ENCODE measurements at places on chromosomes 13 and 19.

DNA sequence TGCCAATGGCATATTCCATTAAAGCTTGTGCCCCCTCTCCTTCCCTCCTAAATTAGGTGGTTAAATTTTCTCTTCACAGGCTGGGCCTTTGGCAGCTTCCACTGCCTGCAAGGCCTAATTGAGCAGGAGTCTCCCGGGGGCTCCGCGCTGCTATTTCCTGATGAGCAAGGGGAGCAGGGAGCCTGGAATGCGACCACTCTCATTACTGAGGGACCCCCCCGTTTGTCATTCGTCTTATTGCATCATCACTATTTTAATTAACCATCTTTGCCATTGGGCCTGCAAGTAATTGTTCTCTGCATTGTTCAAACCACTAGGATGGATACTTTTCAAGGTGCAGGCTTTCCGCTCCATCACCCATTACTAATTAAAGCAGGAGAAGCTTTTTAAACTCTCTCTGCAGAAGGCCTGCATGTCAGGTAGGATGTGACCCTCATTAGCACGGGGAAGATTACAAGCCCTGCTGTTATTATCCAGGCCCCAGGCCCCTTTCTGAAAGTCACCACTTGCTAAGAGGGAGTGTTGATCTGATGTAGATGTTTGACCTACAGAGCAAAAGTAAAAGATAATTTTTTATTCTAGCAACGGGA, 142.3 kb downstream of the OXGR1 start:
- no peak for DNase-seq

DNA sequence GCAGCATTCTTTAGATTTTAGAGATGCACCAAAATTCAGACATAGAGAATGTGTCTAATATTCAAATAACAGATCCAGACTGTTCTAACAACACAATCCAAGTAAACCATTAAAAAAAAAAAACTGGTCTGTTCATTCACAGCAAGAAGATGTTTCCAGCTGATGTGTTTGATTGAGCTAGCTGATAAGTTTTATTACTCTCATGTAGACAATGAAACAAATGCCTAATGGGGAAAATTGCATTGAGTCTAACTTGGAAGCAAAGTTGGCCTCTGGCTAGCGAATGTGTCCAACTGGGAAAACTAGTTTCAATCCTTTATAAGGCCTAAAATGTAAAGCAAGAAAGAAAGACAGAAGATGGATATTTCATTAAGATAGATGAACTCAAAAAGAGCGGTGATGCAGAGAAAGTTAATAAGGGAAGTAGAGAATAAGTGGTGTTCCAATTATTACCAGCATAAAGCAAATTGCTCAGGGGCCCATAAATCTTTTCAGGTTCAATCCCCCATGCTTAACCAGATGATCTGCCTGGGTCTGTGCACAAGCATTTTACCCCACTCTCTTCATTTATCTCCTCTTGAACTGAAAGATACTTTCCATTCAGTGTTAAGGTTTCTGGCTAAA, 54.2 kb downstream of the PCDH9 start:
- DNase-seq = no peak

DNA sequence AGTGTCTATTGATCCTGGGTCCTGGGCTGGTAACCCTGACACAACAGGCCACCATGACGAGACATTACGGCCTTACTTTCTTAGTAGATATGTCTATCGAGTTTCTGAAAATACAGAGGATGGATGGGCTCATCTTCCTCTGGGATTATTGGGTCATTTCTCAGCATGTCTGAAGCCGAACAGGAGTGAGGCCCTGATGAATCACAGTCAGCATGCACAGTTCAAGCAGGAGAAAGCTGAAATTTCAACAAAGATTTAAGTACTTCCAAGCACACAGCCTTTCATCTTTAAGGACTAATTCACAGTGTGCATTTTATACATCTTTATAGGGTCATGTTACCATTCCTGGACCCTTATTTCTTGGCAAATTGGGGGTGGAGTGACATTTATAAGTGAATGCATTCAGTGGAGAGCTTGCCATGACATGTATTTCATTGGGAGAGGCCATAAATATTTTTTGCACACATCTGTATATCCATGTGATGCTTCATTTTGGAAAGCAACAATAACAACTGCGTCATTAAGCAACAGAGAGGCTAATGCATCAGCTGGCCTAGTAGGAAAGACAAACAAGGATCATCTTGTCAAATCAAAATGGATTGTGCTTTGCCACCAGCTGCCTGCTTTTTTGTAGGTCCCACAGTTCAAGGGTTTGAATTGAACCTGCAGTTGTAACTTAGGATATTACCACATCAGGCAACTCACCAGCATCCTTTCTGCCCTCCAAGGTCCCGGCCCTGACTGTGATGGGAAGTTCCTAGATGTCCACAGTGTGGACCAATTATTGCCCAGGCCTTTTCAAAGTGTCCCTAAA, 143.5 kb downstream of the DNAJC15 start:
- DNase-seq = no peak

DNA sequence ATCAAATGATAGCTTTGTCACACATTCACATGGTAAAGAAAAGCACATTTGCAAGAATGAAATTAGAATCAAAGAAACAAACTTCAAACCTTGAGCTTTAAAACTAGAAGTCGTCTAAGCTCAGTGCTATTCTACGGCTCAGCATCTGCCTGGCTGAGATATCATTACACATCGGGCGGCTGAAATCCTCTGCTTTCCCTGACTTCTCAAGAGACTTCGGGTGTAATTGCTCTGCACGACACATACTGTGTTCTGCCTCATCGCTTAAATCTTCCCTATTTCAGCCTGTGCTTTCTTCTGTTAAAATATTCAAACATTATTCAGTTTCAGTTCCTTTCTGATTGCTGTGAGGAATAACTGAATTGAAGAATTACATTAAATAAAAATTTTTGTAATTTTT, 265.3 kb downstream of the NALCN start:
- peak; percentile 26 for DNase-seq

DNA sequence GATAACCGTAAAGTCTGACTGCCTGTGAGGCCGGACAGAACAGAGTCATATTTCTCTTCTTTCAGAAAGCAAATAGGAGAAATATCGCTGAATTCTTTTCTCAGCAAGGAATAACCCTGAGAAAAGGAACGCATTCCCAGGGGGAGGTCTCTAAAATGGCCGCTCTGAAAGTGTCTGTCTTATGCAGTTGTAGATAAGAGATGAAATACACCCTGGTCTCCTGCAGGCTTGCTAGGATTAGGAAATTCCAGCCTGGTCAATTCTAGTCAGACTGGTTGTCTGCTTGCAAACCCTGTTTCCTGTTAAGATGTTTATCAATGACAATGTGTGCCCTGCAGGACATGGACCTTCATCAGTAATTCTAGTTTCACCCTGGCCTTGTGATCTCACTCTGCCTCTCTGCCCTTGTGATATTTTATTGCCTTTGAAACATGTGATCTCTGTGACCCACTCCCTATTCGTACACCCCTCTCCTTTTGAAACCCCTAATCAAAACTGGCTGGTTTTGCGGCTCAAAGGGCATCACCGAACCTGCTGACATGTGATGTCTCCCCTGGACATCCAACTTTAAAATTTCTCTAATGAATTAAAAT, 934.8 kb upstream of the SPRY2 start:
- no peak for DNase-seq

GRCh38 chr19:585551-586110, 4.0 kb upstream of the HCN2 start:
- DNase-seq = peak; percentile 52

DNA sequence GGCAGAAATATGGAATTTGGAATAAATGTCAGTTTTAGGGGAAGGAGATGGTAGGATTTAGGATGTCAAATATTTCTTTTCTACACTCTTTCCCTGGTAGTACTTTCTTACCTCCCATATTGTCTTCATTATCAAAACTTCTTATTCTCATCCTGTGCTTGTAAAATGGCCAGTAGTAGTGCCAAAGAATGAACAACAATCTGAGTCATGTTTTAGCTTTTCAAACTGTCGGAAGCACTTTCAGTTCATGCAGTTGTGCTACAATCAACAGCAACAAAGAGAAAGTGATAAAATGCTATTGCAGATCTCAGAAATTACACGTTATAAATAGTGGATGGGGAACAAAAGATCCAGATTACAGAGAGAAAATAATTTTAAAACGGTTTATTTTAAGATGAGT, 193.7 kb upstream of the RXFP2 start:
- DNase-seq = peak; percentile 39

DNA sequence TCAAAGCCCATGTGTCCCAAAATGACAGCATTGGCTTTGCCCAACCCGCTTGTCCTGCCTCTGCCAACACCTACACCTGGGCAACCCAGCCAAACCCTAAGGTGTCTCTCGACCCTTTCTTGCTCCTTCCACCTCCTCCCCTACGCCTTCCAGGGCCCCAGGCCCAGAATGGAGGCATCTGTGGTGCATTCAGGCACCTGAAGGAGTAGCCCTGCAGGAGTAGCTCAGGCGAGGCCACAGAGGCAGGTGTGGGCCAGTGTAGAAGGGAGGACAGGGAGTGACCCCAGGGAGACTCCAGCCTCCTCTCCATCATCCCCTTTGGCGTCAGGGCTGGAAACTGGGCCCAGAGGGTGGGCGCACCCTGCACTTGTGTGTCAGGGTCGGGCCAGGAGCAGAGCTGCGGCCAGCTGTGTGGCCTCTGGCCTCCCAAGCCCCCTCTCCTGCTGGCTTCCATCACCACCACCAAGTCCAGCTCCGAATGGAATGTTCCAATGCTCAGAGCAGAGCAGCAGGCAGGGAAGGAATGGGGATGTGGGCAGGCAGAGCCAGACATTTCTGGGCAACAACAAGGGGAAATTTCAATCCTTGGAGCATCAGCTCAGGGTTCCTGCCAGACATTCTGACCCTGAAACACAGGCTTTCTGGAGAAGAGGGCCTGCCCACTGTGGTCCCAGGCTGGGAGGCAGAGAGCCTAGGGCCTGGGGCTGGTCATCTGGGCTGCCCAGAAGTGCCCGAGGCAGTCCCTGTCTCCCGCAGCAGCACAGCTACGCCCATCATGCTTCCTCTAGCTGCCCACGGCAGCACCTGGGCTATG, 16.4 kb downstream of the PLEKHF1 start:
- no peak for DNase-seq

GRCh38 chr13:73365681-73366080, 306.9 kb downstream of the KLF5 start:
- no peak for DNase-seq

- DNase-seq = no peak
Measured at GRCh38 chr19:48921721-48922500, 11.6 kb upstream of the DHDH start.

- DNase-seq = peak; percentile 41
Measured at GRCh38 chr19:55857149-55857548, 20.8 kb downstream of the NLRP4 start.

DNA sequence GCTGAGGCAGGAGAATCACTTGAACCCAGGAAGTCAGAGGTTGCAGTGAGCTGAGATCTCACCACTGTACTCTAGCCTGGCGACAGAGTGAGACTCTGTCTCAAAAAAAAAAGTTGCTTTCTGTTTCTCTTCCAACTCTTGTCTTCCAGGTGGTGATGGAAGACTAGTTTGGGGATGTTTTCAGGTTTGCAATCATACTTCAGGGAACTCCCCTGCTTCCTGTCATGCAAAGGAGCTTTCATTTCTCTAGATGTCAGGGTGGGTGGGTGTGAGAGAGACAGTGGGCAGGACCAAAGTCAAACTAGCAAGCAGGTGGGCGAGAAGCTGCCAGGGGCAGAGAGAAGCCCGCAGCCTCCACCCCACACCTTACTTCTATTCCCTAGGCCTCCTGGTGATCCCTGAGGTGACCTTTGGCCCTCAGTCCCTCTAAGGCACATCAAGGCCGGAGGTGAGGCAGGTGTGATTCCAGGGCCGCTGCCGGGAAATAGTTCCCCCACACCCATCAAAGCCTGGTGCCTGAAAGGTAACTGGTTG, 25.7 kb downstream of the CCNE1 start:
- no peak for DNase-seq

DNA sequence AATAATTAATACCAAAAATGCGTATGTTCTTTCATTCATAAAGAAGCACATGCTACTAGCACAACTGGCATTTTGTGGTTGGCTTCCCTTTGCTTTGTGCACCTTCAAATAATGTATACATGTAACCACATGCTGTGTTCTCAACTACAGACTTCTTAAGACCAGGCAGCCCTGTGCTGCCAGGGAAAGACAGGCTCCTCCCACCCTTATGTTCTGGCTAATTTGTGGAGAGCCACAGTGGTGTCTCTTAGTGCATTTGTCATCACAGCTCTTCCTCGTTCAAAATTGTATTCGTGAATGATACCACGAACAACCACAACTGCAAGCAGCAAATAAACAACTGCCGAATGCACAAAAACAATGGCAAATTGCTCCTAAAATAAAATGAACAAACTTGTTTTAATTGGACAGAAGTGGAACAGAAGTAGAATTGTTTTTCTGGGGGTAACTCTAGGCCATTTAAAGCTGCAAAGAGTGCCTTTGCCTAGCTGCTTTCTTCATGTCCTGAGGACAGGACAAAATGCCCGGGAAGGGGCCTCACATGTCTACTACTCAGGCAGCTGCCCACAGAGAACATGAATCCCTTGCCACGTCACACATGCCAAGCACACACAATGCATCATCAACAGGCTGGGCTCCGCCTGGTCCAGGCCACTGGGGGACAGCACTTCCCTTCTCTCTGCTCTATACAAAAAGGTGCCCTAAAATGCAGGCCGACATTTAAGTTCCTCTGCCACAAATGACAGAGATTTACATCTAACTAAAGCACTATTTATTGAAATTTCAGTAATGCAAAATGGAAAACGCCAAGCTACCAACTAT, 21.7 kb downstream of the IRS2 start:
- peak; percentile 69 for DNase-seq

Measured in RPMI7951 (cell line).